ENCODE measurements at places on chromosomes 11 and 22. TPM values are rescaled to one million over a fixed set of nuclear protein-coding genes. Genes with fewer than 3 reads are reported as not detected.

Gene CNGA4
- 0.10 TPM for total RNA-seq

Gene NXPE2
- not detected for total RNA-seq

Gene PRAME
- not detected for total RNA-seq

Gene PATE2
- total RNA-seq, result 0.34 TPM

Gene GAL3ST1
- not detected for total RNA-seq

Gene GGT1
- 61.0 TPM for total RNA-seq

Gene LINC01488
- not detected for total RNA-seq

Gene SMTNL1
- total RNA-seq, result not detected

Gene RGL4
- 11.7 TPM for total RNA-seq

Gene CBL
- total RNA-seq, result 39.9 TPM

Measured in activated T-helper 1 cell treated with anti-CD3 and anti-CD28 coated beads, Interleukin-12 subunit alpha, Interleukin-12 subunit beta, Interleukin-2, Interleukin-4 antibody, amounts not matched to agents 30 ng/mL and 10 ng/mL and 1 ng/mL, durations not matched to agents 14 hours and 24 hours and 36 hours (primary cell).